ENCODE measurements at places on chromosomes 4 and X. TPM values are rescaled to one million over a fixed set of nuclear protein-coding genes. Genes with fewer than 3 reads are reported as not detected.

Gene CAPN6
- total RNA-seq, result not detected

Gene RPS6KA6
- not detected for total RNA-seq

Gene NLGN4X
- total RNA-seq, result not detected

- H3K27ac ChIP-seq, result no peak overlapping the region
- no peaks in the 10 kb centered on the region for H3K27me3 ChIP-seq
- DNase-seq, result no peak
- H3K4me3 ChIP-seq, result no peak overlapping the region
- H3K36me3 ChIP-seq, result no peaks in the 10 kb centered on the region
These were observed 51.8 kb downstream of the LDB2 start for GRCh38 chr4:16846540-16847117.

- no peaks in the 10 kb centered on the region for H3K4me1 ChIP-seq
- no peak overlapping the region for H3K27ac ChIP-seq
- H3K4me3 ChIP-seq, result no peak overlapping the region
- no peaks in the 10 kb centered on the region for H3K36me3 ChIP-seq
- no peaks in the 10 kb centered on the region for H3K27me3 ChIP-seq
These were observed 10.0 kb upstream of the LNX1 start for GRCh38 chr4:53601251-53601764.
